ENCODE measurements at places on chromosomes 5 and 9.

DNA sequence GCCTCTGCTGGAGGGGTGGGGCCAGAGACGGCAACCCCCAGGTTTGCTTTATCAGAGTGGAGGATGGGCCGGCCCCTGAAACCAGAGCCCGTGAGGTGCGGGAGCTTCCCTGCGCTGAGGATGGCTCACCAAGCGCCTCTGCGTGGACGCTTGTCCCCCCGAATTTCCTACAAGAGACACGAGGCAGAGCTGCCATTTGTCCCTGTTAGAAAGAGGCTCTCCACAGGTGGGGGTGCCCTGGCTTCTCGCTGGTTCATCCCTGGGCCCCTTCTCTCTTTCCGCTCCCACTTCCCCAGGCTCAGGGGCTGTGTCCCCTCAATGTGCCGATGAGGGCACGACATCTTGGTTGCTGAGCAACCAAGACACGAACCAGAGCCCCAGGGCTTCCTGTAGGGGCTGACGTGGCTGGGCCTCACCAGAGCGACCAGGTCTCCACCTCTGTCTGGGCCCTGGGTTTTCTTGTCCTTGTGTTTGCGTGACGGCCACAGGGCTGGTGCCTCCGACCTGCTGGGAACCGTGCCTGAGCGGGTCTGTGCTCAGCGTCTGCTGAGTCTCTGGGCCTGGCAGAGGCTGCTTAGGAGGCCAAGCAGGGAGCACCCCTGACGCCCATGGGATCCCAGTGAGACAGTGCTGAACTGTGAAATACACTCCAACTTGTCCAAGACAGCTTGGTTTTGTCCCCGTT, 119.6 kb upstream of the COL5A1 start:
- DNase-seq, result no peak

DNA sequence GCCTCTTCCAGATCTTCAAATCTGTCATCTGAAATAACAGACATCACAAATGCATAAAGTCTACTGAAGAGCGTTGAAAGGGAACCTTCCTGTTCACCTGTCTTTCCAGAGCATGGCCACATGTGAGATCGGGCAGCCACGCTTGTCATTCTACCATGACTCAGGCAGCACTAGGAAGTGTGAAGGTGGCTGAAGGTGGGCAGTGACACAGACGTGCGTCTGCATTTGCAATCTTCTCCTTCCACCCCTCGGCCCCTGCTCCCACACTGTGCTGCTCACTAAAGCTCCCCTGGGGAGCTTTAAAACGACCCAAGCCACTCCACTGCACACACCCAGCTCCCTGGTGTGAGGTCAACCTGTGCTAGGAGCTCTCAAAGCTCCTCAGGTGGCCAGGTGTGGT, 2.5 kb downstream of the ENTR1 start:
- DNase-seq, result no peak

DNA sequence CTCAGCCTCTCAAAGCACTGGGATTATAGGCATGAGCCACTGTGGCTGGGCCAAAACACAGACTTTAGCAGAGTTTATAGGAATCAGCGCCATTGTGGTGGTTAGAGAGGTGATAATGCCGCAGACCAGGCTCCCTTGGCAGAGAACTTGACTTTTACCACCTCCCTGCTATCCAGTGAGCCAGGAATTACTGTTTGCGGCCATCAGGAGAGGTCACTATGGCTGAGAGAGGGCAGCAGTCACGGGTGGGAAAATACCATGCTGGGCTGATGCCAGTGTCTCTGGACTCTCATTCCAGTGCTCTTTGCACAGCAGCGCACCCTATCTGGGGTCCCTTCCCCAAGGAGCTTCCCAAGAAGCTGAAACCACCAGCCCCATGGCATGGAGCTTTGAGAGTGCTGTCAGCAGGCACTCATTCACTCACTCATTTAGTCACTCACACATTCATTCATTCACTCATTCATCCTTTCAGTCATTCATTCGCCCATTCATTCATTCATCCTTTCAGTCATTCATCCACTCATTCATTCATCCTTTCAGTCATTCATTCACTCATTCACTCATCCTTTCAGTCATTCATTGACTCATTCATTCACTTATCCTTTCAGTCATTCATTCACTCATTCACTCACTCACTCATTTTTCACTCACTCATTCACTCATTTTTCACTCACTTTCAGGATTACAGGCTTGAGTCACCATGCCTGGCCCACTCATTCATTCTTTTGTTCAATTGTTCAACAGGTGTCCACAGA, 27.3 kb upstream of the RNU6ATAC start:
- DNase-seq, result no peak

- DNase-seq, result no peak
Observed at GRCh38 chr9:5762421-5762820, 70.5 kb downstream of the ERMP1 start.

GRCh38 chr5:142280066-142281007, 44.5 kb downstream of the SPRY4 start:
- no peak for DNase-seq

GRCh38 chr5:137706841-137707240, 29.0 kb downstream of the KLHL3 start:
- no peak for DNase-seq

DNA sequence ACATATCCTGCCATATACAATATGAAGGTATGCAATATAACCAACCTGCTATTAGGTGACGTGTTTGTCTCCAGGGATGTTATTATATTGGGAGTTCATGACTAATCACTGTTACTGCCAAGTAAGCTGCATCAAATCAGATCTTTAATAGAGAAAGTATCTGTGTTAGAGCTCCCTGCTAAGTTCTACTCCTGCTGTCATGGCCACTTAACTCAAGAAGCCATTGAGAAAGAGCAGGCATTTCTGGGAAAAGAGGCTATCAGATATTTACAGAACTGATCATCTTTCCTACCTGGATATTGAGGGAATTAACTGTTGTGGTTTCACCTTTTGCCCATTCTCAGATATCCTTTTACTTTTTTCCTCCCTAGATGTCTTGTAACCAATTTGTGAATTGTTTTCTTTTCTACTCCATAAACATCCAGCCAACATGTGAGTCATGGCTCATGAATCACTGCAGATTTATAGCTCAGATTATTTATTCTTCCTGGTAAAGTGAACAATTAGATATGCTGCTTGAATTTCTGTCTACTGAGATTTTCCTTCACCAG, 634.8 kb upstream of the FAM174A start:
- DNase-seq, result no peak

- DNase-seq, result no peak
Observed at GRCh38 chr5:157279605-157280239, 13.8 kb downstream of the CYFIP2 start.

GRCh38 chr5:28329176-28329575, 1290.8 kb upstream of the CDH9 start:
- no peak for DNase-seq

DNA sequence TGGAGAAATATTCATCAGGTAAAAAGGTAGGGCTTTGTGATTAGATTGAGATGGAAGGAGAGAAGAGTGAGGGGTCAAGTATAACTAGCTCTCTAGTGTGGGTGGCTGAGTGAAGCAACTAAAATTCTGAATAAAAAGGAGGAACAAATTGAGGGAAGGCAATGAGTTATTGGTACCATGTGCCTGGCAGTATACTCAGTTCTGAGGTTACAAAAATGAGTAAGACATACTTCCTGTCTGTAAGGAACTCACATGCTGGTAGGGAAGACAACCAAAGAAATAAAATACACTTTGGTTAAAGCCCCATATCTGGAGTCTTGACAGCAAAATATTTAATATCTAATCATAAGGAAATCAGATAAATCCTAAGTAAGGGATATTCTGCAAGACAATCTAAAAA, 476.8 kb upstream of the C9orf72 start:
- no peak for DNase-seq

- no peak for DNase-seq
Observed at GRCh38 chr5:155974369-155974768, 352.6 kb upstream of the SGCD start.

GRCh38 chr5:151053796-151054462, 26.9 kb downstream of the TNIP1 start:
- DNase-seq, result no peak

GRCh38 chr5:119300311-119300670, 55.5 kb upstream of the TNFAIP8 start:
- DNase-seq, result no peak
